Activated naive CD4-positive, alpha-beta T cell treated with anti-CD3 and anti-CD28 coated beads, Interleukin-2, amount 50 U/mL, for 72 hours (primary cell): ENCODE measurements at places on chromosomes 1 and 21.

DNA sequence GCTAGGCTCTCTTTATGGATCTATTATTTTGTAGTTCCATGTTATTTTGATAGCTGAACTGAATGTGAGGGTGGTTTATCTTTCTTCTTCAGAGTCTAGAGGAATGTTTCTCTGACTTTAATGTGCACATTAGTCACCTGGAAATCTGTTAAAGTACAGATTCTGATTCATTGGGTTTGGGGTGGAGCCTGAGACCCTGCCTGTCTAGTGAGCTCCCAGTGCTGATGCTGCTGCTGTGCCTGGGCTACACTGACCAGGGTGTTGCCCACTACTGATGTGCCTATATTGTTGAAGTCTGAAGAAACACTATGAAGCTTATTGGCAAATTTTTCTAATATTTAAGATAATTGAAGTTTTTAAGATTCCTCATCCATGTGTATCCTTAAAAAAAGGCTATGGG, 35.9 kb downstream of the CD46 start:
- no peak for DNase-seq

DNA sequence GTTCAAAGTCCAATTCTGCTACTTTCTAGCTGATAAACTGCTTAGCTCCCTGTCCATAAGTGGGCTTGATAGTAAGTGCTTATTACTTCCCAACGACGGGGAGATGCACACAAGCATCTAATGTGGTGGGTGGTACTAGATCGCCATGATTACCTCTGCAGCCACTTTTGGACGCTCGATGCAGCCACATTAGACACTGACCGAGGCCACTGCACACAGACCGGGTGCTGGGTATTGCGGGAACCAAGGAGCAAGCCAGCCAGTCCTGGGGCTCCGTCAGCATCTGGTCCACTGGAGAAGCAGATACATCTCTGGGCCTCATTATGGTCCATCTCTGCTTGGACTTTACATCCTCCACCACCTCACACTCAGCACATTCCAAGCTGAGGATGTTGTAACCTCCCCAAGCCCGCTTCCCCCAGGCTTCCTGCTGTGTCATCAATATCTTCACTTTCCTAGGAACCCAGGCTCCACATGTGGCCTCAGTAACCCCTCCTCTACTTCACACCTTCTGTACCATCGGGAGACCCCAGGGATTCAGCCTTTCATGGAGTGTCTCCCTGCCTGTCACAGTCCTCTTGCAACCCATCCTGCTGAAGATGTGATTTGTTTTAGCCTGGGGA, 48.2 kb downstream of the RHOU start:
- DNase-seq, result no peak

- no peak for DNase-seq
These were observed 79.5 kb downstream of the SLC66A1 start for GRCh38 chr1:19391596-19391981.

DNA sequence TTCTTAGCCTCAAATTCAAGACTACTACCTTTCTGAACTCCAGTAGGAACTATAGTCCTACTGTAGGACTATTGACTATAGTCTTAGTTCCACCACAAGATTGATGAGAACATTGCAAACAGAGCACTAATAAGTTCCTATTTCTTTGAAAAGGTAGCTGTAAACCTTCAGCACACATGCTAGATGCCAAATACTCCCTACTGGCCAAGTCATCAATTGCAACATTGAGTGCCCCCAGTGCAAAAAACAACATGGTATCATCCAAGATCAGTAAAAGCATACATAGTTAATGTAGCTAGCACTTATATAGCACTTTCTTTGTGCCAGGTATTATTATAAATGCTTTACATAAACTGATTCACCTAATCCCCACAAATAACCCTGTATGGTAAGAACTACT, 99.8 kb downstream of the MRPL39 start:
- no peak for DNase-seq

DNA sequence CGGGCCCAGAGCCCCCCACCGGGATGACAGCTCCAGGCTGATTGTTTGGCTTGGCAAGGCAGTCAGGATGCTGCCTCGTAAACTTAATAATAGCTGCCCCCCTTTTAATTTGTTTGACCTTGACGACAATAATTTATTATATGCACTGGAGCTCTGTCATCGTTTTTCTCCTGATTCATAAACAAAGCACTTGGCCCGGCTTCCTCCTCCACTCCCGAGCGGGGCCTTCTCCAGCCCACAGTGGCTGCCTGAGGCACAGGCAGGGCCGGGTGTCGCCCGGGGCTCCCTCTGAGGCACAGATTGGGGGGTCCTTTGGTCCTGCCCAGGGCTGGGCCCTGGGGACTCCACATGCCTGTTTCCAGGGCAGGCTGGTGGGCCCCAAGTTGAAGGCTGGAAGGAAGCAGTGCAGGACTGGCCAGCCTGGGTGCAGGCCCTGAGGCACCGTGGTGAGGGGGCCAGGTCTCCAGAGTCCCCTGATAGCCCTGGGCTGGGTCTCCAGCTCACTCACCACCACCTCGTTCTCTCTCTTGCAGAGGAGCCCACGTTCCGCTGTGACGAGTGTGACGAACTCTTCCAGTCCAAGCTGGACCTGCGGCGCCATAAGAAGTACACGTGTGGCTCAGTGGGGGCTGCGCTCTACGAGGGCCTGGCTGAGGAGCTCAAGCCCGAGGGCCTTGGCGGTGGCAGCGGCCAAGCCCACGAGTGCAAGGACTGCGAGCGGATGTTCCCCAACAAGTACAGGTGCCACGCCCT, 52.0 kb upstream of the ARHGEF16 start:
- DNase-seq, result no peak

DNA sequence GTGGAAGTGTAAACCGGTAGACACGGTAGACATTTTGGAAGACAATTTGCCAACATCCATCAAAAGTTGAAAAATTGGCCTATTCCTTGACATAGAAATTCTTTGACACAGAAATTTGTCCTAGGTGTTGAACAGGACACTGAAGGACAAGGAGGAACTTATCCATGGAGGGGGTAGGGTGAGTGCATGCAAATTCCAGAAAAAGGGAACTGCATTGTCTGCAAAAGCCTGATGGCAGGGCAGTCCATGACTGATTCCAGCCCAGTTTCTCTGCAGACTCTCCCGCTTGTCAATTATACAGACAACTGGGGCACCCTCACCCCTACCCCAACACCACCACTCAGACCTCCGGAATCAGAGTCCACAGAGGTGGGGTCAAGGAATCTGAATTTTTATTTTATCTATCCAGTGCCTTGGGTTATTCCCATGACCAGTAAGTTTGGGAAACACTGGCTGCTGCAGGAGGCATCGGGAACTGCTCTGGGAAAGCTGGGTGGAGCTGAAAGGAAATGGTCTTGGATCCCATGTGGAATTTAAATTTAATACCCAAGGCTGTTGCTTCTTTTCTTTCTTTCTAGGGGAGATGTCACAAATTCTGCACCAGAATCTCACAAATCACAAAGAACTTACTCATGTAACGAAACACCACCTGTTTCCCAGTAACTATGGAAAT, 103.3 kb upstream of the SLC45A1 start:
- no peak for DNase-seq

- no peak for DNase-seq
These were observed 174.4 kb downstream of the PGBD5 start for GRCh38 chr1:230251644-230252191.

- no peak for DNase-seq
These were observed 214.9 kb upstream of the RAB4A start for GRCh38 chr1:229056046-229056445.

GRCh38 chr21:42461185-42461520, 34.9 kb downstream of the RSPH1 start:
- no peak for DNase-seq

DNA sequence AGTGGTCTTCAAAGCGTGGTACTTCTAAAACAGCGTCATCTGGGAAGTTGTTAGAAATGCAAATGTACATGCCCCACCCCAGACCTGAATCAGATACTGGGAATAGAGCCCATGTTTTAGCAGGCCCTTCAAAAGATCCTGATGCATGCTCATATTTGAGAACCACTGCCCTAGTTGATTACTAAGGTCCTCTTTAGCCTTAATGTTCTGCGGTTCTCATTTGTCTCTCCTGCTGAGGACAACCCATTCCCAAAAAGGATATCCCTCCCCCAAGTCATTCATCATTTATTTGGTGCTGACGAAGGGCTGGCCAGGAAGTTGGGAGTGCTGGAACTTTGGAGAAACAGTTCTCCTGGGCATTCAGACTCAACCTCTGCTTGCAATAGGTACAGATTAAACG, 92.4 kb upstream of the RALGPS2 start:
- no peak for DNase-seq

GRCh38 chr1:205492201-205492667, 12.2 kb upstream of the CDK18 start:
- no peak for DNase-seq

- no peak for DNase-seq
These were observed 5.3 kb upstream of the MOB3C start for GRCh38 chr1:46621930-46622329.

GRCh38 chr1:222370913-222371675, 176.8 kb downstream of the HHIPL2 start:
- DNase-seq, result no peak

DNA sequence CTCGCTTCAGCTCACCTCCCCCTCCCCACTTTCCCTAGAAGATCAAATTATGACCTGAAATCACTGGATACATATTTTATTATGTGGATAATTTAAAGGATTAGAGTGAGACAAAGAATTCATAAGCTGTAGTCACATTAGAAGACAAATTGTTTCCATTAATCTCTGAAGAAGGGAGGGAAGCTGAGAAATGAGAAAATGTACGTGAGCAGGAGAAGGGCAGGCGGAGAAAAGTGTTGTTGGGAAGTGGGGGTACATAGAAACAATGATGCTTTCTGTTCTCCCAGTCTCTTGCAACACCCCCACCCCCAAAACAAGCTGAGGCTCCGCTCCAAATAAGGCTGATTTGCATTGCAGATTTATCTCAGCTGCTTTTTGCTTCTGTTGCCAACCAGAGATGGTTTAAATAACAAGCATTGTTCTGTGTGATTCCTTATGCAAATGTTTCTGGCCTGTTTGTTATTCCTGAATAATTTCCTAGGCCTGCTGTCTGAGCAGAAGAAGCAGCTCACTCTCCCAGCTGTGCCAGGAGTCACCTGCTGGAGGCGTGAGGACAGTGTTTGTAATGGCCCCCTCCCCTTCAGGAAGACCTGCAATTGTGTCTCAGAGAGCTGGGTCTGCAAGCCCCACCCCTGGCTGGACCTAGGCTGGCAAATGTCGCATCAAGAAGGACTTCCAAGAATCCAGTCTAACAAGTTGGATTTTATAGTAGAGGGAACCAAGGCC, 121.8 kb upstream of the TNR start:
- no peak for DNase-seq

- DNase-seq, result no peak
These were observed 92.1 kb downstream of the LRRC8C start for GRCh38 chr1:89725011-89725370.
